ENCODE measurements at places on chromosomes 12 and 14.

DNA sequence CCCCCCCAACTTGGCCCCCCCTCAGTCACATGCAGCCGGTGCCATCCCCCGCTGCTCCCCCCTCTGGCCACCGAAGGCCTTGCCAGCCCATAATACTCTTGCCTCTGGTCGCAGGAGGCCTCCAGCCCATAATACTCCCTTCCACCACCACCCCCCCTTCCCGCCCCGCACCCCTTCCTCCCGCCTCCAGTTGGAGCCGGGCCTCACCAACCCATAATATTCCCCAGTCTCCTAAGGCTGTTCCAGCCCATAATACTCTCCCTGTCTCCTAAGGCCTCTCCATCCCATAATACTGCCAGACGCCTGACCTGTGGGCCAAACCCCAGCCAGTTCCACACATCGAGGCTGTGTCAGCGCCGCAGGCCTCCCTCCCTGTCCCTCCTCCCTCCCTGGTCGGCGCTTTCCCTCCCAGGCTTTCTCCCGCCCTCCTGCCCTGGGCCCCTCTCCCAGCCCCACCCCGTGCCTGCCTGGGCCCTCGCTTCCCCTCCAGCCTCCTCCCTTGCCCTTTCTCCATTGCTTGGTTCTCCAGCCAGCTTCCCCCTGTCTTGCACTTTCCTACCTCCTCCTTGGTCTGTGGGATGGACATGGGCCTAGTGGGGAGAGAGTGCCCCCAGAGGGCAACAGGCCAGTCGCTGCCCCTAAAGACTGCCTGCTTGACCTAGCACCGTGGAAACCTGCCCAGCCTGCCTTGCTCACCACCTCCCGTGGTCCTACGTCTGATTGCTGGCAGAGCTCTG, 6.8 kb upstream of the CHD4 start:
- peak; percentile 61 for DNase-seq

GRCh38 chr14:24279301-24280186, 8.1 kb upstream of the RABGGTA start:
- DNase-seq, result peak; percentile 50

DNA sequence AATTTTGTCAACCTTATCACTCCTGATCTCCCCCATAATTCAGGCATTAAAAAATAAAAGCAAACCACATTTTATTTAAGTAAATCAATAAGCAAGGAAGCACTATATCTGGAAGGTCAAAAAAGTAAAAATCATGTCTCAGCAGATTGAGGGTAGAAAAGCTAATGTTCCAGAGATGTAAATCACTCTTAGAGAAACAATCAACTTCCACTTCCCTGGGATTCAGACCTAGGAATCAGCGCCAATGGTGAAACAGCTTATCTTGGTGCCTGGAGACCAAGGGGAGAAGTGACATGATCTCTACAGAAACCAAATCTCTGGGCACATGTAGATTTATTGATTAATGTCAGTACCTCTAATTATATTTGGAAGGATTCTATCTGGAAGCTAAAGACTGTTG, 10.9 kb upstream of the SNX6 start:
- DNase-seq, result no peak

GRCh38 chr14:30988509-30988908, 36.9 kb upstream of the AP4S1 start:
- no peak for DNase-seq

DNA sequence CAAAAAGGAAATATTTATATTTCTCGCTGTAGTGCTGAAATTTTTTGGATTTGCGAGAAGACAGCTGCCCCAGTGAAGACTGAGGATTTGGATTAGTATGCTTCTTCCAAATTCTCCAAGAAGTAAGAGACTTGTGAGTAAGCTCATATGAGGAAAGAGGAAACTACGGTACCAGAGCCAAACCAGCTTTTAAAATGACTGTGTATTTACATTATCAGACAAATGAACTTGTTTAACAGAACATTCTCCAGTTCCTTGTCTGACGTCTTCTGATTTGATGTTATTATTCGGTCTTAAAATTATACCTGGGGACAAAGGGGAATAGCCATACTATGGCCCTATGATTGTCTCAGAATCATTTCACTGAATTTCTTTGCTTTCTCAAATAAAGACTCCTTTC, 8.0 kb downstream of the CLEC12B start:
- no peak for DNase-seq

DNA sequence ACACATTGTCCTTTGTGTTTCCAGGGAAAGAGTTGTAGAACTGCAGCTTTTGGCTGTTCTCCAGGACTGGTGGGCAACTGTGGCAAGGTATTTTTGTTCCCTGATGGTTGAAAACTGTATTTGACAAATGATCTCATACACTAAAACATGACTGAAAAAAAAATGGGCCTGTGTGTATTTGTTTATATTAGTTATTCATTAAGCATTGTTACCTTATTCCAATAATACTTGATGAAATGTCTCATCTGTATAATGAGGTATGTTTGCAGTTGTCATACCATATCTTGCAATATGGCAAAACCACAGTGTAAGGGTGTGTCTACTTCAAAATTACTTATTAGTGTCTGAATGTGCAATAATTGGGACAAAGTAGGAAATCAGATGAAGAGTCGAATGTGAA, 479.4 kb upstream of the NOVA1 start:
- no peak for DNase-seq

DNA sequence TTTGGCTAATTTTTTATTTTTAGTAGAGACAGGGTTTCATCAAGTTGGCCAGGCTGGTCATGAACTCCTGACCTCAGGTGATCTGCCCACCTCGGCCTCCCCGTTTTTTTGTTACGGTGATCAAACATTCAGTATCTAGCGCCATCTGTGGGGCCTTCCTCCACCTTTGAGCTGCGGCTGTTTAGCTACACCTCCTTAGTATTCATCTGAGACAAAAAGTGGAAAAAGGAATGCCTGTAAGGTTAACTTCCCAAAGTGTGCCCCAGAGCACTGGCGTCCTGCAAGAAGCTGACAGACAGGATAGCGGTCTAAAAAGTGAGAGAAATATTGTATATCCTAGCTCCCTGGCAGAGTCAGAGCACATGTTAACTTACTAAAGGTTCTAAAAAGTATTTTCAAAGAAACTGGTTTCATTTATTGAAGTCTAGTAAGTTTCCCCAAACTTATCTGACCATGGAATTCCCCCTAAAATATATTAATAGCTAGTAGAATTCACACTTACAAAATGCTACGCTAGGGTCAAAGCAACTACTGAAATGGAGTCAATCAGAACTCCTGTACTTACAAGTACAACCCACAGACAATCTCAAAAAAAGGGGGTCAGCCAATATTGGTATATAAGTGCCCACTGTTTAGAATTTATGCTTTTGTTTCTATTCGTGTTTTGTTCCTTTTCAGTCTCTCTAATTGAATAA, 59.1 kb downstream of the DUSP16 start:
- DNase-seq, result peak; percentile 59

DNA sequence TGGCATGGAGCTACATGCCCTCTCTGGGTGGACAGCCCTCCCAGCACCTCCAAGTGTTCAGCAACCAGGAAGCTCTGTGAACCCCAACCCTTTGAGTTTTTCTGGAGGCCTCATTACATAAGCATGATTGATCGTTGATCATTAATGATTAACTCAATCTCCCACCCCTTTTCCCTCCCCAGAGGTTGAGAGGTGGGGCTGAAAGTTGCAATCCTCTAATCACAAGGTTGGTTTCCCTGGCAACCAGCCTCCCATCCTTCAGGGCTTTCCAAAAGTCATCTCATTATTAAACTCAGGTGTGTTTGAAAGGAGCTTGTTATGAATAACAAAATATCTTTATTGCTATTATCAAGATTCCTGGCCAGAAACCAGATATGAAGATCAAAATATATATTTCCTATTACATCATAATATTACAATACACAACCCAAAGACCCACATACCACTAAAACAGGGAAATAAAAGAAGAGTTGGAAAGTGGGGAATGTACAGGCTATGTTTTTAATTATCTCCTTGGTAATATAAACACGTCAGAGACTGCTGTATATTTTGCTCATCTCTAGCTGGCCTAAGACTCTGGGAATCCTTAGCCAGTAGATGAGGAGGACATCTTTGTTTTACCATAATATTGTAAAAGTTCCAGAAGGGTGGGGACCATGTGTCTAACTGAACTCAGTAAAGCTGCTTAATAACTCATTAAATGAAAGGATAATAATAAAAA, 73.6 kb downstream of the SSPN start:
- no peak for DNase-seq

DNA sequence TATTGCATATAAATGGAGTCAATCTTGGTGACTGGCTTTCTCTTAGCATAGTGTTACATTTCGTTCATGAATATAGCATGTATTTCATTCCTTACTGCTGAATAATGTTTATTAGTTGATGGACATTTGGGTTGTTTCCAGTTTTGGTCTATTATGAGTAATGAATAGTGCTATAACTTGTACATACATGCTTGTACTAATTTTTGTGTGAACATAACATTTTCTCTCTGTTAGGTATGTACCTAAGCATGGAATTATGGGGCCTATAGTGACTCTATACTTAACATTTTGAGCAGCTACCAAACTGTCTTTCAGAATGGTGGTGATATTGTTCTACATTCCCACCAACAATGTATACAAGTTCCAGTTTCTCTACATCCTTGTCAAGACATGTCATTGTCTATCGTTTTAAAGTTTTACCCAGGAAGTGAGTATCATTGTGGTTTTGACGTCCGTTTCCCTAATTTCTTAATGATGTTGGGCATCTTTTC, 23.1 kb downstream of the ATP2A2 start:
- DNase-seq, result no peak

- no peak for DNase-seq
Measured at GRCh38 chr14:96792003-96792402, 5.2 kb upstream of the VRK1 start.

DNA sequence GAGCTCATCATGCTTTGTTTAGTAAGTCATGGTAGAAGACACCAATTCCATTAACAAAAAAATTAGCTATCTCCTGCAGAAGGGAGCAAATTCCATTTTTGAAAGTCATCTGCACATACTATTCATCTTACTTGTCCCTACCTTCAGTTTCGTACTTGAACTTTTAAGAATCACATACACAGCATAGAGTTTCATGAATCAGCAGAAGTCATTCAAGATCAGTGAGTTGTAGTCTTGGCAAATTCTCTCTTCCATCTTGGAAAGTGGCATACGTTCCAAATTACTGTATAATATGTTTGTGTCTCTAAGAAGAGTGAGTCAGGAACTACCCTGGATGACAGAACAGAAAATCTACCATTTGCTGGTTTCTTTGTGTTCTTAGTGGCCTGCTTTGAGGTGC, 14.1 kb downstream of the VRK1 start:
- no peak for DNase-seq
